ENCODE measurements at places on chromosomes 4 and X.

DNA sequence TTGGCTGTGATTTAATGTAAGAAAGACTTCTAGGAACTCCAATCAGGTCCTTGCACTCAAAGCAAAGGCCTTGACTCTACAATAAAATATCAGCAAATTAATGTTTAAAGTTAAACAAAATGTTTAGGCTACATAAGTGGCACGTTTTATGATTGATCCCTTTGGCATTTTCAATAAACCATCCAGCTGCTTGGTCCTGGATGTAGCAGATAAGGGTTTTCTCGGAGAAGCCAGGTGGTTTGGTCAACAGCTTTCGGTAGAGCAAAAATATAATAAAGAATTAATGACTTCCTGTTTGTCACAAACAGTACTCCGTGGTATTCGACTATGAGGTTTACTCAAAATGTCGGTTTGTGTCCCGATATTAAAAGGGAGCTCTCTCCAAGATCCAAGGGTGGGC is 95.8 kb downstream of the GEMIN8 start:
- no peak for DNase-seq

DNA sequence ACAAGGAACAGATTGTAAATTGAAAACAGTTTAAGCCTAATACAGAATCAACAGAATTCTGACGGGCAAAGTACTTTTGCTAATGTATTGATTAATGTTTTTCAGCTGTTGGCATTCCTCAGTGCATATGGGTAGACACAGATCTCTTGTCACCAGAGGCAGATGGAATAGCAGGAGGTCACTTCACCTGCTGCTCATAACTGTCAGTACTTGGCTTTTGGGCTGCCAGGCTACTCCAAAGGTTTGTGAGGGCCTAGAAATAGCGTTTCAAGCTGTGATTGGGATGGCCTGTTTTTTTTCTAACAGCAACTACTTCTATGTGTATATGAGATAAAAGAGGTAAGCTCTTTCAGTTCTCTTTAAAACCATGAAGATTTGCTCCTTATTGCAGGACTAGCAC is 307.5 kb upstream of the ANXA10 start:
- DNase-seq, result no peak

- no peak for DNase-seq
These were observed 647.6 kb upstream of the ACTRT1 start for GRCh38 chrX:128699716-128700285.

DNA sequence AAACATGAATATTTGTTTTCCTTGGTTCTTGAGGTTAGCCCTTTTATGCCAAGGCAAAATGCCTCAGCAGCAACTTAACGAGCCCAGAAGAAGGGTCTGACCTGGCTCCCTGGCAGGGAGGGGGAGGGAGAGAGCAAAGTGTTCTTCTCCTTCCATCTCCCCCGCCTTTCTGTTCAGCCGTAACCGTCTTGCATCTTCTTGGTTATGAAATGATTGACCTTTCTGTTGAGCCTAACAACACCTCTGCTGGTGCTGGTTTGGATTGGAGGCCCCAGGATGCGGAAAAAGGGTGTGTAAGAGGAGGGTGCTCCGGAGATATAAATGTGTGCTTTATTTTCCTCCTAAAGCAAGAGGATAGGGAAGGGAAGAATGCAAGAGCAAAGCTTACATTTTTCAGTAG is 44.7 kb downstream of the PTTG2 start:
- no peak for DNase-seq

- DNase-seq, result no peak
These were observed 25.6 kb downstream of the HSD17B11 start for GRCh38 chr4:87365348-87365747.

Measured in NCI-H526 (cell line).